ENCODE measurements at places on chromosomes 11 and 22.

- no peak for DNase-seq
Measured at GRCh38 chr11:11980841-11981308, 27.6 kb downstream of the DKK3 start.

DNA sequence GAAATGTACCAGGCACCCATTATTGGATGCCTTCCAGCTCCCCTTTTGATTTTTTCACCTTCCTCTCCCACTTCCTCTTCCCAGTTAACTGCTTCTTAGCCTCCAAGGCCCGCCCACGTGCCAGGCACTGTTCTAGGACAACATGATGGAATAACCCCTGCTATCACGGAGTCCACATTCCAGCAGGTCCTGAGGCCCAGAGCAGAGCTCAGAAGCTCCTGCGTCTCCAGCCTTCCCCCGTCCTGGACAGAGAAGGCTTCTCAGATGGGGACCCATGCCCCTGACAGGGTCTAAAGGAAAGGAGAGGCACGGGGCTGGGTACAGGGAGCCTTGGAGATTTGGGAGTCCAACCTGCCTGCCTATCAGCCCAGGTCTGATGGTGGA, 29.1 kb downstream of the TRIM29 start:
- no peak for DNase-seq

DNA sequence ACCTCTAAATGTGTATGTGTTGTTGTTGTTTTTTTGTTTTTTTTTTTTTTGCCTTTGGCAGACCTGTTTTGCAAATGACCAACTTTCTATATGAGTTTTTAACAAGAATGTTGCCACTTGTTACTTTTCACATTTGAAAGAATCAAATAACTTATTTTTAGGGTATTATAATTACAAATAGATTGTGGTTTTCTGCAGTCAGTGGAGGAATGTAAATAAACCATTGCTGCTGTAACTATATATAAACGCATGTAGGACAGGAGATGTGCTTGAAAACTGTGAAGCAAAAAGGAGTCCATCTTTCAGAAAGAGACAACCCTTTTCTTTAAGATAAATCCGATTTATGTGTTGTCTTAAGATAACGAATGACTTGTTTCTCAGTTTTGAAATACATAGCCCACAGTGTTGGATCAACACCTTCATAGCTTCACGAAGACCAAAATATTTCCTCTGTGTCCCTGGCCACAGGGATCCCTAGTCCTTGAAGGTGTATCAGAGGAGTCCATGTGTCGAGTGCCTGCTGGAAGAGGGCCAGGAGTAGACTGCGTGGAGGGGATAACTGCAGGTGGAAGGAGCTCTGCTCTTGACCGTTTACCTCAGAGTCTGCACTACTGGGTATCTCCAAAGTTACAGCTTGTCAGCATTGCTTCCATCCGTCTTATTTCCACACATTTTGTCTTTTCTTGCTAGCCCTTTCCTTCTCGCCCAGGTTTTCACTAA, 24.7 kb downstream of the TNRC6B start:
- no peak for DNase-seq

GRCh38 chr22:23259916-23260644, 79.8 kb downstream of the BCR start:
- no peak for DNase-seq

DNA sequence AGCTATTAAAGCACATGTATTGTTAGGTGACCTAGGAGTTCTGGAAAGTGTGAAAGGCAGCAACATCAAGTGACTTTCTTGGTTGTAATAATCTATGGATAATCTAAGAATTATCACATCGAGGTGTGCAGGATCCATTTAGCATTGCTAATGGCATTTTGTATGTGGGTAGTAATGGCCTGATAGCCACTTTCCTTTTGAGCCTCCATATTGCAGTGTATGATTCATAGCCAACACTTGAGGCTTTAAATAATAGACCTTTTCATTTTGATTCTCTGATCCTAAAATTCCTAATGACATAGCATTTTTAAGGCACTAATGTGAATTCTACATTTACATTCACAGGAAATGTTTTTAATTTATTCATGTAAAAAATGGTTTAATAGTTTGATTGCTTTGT, 759.4 kb downstream of the NELL1 start:
- DNase-seq: no peak

DNA sequence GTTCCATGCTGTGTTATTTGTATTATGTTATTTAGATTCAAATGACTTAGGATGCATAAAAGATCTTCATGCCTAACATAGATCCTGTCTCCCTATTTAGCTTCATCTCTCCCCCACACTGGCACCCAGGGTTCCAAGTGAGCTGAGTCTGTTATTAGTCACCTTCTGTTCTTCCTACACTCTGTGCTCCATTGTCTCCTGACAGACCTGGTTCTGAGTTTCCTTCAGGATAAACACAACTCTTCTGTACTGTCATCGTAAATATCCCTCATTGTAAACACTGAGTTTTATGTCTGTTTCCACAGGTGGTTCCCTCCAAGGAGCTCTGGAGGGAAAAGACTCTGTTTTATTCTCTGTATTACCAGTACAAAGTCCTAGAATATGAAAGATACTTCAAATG, 8.7 kb downstream of the MMP26 start:
- DNase-seq: no peak
